ENCODE measurements at places on chromosomes 6 and 20.

DNA sequence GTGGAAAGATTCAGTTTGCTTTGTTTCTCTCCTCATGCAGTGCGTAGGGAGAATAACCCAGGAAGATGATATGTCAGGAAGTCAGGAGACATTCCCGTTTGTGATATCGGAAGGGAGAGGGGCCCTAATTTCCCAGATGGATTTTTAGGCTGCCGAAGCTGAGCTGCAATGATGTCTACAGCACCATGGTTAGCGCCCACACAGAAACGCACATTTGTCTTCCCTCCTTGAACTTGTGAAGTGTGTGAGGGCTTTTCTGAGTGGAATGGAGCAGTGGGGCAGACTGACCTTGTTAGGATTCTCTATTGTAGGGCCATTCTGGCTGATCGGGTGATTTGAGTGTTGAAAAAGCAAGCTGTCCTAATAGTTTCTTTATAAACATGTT lies 191.3 kb upstream of the ARG1 start:
- DNase-seq, result no peak

DNA sequence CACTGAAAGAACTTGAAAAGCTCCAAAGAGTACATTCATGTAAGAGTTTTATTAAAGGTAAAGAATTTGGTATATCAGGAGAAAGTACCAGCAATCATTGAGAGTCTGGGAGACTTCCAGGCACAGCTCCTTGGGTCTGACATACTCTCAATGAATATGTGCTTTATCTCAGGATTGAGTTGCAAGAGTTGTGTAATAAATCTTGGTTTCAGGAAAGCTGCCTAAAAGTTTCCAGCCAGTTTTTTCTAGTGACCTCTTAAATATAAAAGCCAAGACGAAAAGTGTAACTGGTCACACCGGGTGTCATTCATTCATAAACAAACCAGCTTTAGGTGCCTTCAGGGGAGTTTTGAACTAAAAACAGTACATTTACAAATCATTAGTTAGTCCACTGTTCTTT lies 21.6 kb upstream of the GJA1 start:
- DNase-seq, result no peak

GRCh38 chr6:137219664-137220252 lies 573 bp upstream of the IFNGR1 start:
- no peak for DNase-seq

- no peak for DNase-seq
These were observed 76.8 kb upstream of the DUSP22 start for GRCh38 chr6:215335-216034.

DNA sequence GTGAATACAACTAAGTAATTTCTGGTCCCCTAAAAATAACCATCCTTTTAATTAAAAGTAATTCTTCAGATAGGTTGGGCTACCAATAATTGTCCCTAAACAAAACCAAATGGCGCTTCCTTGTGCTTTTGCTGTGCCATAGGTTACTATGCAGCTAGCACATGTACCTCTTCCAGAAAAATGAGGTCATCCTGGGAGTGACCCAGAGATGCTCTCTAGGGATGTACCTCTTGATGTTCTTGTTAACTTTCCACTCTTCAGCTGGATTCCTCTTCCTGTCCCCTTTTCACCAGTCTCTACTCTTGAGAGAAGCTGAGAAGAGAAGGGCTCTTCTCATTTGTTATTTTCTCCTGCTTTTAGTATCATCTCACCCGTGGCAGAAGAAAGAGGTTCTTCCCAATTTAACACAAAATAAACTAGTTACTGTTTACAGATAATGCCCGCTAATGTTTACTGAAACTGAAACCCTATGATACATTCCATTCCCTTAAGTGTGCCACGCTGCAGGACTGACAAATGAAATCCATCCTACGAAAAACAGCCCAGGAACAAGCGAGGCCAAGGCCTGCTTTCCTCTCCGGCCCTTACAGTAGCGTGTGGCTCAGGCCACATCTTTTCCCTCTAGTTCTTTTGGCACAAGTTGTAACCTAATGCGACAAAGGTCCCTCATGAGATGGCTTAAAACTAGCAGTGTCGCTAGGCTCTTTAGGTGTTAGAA lies 24.2 kb downstream of the MRS2 start:
- no peak for DNase-seq

GRCh38 chr20:38406476-38406875 lies 28.7 kb downstream of the SNHG17 start:
- no peak for DNase-seq

DNA sequence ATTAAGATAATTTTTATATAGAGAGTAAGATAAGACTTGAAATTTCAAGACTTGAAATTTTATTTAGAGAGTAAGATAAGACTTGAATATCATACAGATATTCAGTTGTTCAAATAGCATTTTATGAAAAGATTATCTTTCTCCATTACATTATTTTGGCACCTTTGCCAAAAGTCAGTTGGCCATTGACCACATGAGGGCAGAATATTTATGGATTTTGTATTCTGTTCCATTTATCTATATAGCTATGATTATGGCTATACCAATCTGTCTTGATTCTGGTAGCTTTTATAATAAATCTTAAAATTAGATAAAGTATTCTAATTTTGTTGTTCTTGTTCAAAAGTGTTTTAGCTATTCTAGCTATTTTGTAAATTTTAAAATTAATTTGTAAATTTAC lies 537.9 kb upstream of the GJE1 start:
- DNase-seq, result no peak

- DNase-seq, result no peak
These were observed 31.2 kb upstream of the SHLD1 start for GRCh38 chr20:5718896-5719595.

Data from activated T-helper 1 cell treated with anti-CD3 and anti-CD28 coated beads, Interleukin-12 subunit alpha, Interleukin-12 subunit beta, Interleukin-2, Interleukin-4 antibody, amounts not matched to agents 30 ng/mL and 10 ng/mL and 1 ng/mL, durations not matched to agents 14 hours and 24 hours and 36 hours (primary cell).